ENCODE measurements at places on chromosomes 16 and 17. TPM values are rescaled to one million over a fixed set of nuclear protein-coding genes. Genes with fewer than 3 reads are reported as not detected.

DNA sequence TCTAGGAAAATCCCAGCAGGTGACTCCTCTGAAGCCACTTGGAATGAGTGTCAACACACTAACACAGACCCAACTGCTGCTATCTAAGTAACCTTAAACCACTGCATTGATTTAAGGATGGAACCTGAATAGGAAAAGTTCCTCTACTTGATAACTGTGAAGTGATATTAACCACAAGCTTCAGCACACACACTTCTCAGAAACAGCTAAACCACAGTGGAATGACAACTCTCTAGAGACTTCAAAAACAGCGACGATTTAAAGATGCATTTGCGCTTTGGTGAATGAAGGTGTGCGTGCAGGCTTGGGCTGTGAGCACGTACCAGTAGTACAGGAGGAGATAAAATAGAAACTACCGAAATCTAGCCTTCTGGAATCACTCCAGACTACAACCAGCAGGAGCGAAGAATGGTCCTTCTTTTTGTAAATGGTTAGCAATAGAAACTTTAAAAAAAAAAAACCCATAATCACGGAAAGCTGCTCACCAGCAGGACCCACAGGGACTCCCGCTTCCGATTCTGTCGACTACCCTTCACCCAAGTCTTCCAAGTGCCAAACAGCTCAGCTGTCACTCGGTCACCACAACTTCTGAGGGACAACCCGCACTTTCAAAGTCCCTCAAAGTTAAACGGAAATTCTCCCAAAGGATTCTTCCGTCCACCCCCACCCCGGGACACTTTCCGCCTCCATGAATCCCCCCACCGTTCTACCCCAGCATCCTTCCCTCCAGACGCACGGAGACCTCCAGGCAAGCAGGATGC, 137.7 kb upstream of the CORO6 start:
- no peaks in the 10 kb centered on the region for H3K36me3 ChIP-seq
- DNase-seq: peak; percentile 82
- peak overlapping the region; percentile 80 for H3K27ac ChIP-seq
- no peaks in the 10 kb centered on the region for H3K27me3 ChIP-seq
- H3K4me1 ChIP-seq: peaks cover 12% of the 10 kb centered on the region

- peaks cover 23% of the 10 kb centered on the region for H3K4me1 ChIP-seq
- H3K27ac ChIP-seq: peak overlapping the region; percentile 100
- no peaks in the 10 kb centered on the region for H3K27me3 ChIP-seq
- peaks cover 16% of the 10 kb centered on the region for H3K36me3 ChIP-seq
- H3K4me3 ChIP-seq: peak overlapping the region; percentile 39
Measured at GRCh38 chr17:81924557-81925532, 2.7 kb downstream of the MAFG start.

DNA sequence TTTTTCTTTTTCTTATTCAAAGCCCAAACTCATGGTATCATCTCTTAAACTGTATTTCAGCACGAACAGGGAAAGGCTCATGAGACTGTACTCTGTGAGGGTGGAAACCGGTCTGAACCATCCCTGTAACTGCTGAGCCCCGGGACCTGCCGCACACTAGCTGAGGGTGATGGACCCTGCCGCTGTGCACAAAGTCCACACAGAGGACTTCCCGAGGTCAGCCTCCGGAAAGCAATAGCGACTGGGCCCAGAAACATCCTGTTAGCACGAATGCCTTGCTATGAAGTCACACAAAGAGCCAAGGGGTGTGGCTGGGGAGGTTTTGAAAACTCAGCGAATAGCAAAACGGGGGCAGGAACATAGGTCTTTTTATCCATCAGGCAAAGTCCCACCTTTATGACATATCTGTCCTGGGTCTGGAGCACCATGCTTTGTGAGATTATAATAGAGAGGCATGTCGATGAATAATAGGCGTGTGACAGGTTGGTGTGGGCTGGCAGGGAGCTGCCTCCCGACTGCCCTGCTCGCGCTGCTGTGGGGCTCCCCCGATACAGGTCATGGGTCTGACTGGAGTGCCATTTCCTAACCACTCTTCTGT, 33.4 kb downstream of the CDK5R1 start:
- peaks cover 15% of the 10 kb centered on the region for H3K4me1 ChIP-seq
- H3K4me3 ChIP-seq: no peak overlapping the region
- H3K36me3 ChIP-seq: no peaks in the 10 kb centered on the region
- no peaks in the 10 kb centered on the region for H3K27me3 ChIP-seq
- peak overlapping the region; percentile 40 for H3K27ac ChIP-seq
- peak; percentile 69 for DNase-seq

- H3K27ac ChIP-seq: peak overlapping the region; percentile 38
- no peaks in the 10 kb centered on the region for H3K36me3 ChIP-seq
- peak; percentile 52 for DNase-seq
Measured at GRCh38 chr16:85746460-85747215, 4.3 kb downstream of the C16orf74 start.

DNA sequence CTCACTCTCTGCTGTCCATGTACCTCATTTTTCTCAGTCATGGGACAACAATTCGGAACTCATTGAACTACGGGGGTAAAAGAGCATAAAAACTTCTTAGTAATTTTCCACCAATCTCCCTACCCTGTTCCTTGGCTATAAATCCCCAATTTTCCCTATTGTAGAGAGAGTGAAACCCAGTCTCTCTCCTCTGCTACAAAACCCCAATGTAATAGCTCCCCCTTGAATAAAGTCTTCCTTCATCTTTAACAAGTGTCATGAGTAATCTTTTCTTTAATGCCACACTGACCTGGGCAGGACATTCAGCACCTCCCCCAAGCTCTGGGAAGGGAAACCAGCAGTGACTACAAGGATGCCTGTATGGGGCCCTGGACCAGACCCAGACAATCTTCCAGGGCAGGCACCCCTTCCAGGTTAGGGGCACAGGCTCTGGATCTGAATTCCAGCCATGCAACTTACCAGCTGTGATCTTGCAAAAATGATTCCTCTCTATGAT, 10.2 kb upstream of the EIF1 start:
- peak overlapping the region; percentile 26 for H3K4me3 ChIP-seq
- DNase-seq: no peak
- H3K36me3 ChIP-seq: no peaks in the 10 kb centered on the region
- no peaks in the 10 kb centered on the region for H3K27me3 ChIP-seq
- peak overlapping the region; percentile 89 for H3K27ac ChIP-seq
- no peaks in the 10 kb centered on the region for H3K4me1 ChIP-seq

DNA sequence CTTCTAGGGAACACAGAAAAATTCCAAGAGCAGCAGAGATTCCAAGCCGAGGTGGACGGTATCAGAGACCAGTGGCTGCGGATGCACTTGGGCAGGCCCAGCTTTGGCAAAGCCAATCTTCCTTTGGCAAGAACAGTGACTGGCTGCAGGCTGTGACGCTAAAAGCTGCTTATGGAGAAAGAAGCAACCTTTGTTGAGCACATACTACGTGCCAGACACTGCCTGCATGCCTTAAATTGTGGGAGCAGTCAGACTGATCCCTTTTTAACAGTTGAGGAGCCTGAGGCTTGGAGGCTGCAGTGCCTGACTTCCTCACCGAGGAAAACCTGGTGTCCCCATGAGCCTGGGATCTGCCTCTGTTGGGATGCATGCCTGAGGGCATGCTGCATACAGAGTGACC, 69.0 kb upstream of the AMZ2 start:
- no peaks in the 10 kb centered on the region for H3K4me1 ChIP-seq
- H3K27ac ChIP-seq: no peak overlapping the region
- H3K27me3 ChIP-seq: no peaks in the 10 kb centered on the region
- DNase-seq: no peak
- no peak overlapping the region for H3K4me3 ChIP-seq

DNA sequence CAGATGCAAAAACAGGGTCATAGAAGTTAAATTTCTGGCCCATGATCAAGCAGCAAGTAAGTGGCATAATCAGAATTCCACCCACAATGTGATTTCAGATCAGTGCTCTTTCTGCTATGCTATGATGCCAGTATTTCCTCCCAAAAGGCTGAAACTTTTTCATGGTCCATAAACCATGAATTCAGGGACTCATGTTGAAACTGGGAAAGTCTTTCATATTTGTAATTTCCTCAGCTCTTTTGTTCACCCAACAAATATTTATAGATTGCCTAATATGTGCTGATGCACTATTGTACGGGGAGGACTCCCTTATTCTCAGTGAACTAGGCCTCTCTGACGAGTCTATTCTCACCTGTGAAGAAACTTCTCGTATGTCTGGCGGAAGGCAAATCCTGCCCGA, 156.3 kb downstream of the MYO1D start:
- DNase-seq: no peak
- no peaks in the 10 kb centered on the region for H3K36me3 ChIP-seq
- H3K4me1 ChIP-seq: no peaks in the 10 kb centered on the region
- H3K27ac ChIP-seq: no peak overlapping the region
- no peak overlapping the region for H3K4me3 ChIP-seq
- H3K27me3 ChIP-seq: no peaks in the 10 kb centered on the region

DNA sequence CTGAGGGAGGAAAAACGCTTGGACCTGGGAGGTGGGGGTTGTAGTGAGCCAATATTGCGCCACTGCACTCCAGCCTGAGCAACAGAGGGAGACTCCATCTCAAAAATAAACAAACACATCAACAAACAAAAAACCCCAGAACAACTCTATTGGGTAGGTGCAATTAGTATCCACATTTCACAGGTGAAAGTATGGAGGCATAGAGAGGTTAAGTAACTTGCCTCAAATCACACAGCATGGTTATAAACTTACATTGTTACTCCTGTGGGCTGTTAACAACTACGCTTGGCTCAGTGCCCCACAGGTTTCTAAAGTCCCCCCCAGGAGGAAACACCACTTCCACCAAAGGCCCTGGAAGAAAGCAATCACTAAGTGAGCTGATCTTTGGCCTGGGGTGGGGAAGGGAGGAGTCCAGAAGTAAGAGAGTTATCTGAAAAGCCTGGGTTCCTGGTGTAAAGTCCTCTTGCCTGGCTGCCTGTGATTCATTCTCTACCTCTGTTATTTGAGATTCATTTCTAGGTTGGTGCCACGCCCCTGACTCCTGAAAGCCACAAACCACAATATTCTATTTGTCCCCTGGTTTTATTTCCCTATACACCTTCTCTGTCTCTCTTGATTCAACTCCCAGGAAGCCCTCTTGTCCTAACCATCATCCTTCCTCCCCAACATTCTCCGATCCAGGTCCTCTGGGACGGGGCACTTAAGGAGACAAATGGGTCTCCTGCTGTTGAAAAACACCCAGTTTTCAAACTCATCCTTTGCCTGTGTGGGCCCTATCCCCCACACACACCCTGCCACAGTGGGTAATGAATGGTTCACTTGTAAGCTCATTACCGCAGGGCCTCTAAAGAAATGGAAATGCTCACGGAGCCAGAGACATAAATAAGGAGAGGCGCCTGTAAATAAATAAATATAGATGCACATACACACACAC, 195.4 kb downstream of the XYLT1 start:
- no peaks in the 10 kb centered on the region for H3K36me3 ChIP-seq
- no peaks in the 10 kb centered on the region for H3K4me1 ChIP-seq
- H3K4me3 ChIP-seq: no peak overlapping the region

DNA sequence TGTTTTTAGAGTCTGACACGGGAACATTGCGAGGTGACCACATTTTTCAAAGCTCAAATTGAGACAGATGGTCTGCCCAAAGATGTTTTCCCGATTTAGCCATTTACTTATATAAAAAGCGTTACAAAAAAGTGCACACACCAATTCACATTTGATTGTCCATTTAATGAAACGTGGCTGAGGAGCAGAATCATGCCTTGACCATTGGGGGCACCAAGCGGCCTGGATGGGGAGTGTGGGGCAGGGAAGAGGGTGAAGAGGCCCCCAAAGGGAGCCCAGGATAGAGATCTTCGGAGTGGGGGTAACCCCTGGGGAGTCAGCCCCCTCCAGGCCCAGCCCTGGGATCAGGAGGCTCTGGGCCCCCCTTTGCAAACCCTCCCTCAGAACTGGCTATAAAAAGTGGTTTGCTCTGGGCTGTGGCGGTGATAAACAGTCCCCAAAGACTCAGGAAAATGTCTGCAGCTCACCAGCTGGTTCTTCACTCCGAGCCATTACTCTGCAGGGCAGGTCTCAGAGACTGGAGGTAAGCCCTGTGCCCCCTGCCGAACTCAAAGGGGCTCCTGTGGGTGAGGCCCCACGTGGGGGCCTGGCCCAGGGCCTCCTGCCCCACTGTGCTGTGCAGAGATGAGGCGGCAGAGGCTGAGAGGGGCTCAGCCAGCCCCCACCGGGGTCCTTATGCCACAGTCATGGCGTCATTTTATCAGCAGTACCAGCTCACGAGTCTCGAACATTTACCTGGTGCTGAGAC, 105.9 kb upstream of the SEC14L1 start:
- no peak for DNase-seq
- no peaks in the 10 kb centered on the region for H3K36me3 ChIP-seq
- no peaks in the 10 kb centered on the region for H3K27me3 ChIP-seq
- no peak overlapping the region for H3K27ac ChIP-seq

- H3K27ac ChIP-seq: no peak overlapping the region
- DNase-seq: no peak
- H3K4me1 ChIP-seq: no peaks in the 10 kb centered on the region
- H3K36me3 ChIP-seq: no peaks in the 10 kb centered on the region
- H3K4me3 ChIP-seq: no peak overlapping the region
Measured at GRCh38 chr16:4500272-4500671, 24.1 kb downstream of the HMOX2 start.

- DNase-seq: peak; percentile 26
- no peaks in the 10 kb centered on the region for H3K36me3 ChIP-seq
- H3K27ac ChIP-seq: no peak overlapping the region
- no peaks in the 10 kb centered on the region for H3K4me1 ChIP-seq
Measured at GRCh38 chr17:77755410-77755963, 203.0 kb upstream of the TNRC6C start.

DNA sequence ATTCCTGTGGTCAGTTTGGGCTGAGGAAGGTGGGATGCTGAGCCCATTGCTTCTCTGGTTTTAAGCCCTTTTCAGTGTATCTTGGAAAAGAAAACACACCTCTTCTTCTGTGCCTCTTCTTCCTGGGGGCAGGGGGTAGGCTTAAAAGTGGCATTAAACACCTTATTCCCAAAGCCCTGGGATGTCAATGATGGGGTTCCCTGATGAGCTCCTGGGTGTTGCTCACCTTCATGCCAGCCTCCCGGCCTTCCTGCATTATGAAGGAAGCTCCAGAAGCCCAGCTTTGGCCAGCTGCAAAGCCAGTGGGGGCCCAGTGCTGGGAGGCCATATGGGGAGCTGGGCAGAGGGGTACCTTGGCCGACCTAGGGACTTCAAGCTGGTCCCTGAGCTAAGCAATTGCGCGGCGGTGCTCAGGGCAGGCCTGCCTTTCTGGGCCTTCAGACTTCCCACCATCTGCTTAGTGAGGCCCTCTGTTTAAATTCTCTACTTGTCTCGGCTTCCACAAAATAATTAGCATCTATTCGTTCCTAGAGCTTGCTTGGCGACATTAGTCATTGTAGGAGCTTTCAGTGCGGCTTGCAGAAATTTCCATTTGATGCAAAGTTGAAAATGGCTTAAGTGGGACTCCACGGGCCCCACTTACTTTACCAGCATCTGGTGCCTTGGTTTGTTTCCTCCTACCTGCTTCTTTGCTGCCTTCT, 121.7 kb upstream of the NLRP1 start:
- no peak overlapping the region for H3K27ac ChIP-seq
- H3K4me1 ChIP-seq: no peaks in the 10 kb centered on the region
- H3K27me3 ChIP-seq: no peaks in the 10 kb centered on the region

GRCh38 chr17:2172077-2172851, 117.4 kb downstream of the HIC1 start:
- peak overlapping the region; percentile 80 for H3K27ac ChIP-seq
- H3K36me3 ChIP-seq: peaks cover 24% of the 10 kb centered on the region
- H3K4me1 ChIP-seq: no peaks in the 10 kb centered on the region
- no peak overlapping the region for H3K4me3 ChIP-seq
- DNase-seq: no peak
- no peaks in the 10 kb centered on the region for H3K27me3 ChIP-seq

Gene HOXB3
- total RNA-seq: 89.3 TPM

Gene ENPP7
- 17.2 TPM for total RNA-seq

Gene SLC5A11
- 1.7 TPM for total RNA-seq

Gene TMIGD1
- total RNA-seq: 684 TPM

Gene MCRIP1
- 29.1 TPM for total RNA-seq

Gene MYH13
- not detected for total RNA-seq

Gene LITAFD
- not detected for total RNA-seq

Gene NACA2
- not detected for total RNA-seq

All from Peyer's patch (tissue), 4 donors.